ENCODE measurements at places on chromosomes 12 and 14.

GRCh38 chr12:112344220-112344619, 38.0 kb downstream of the HECTD4 start:
- DNase-seq, result no peak

- peak; percentile 48 for DNase-seq
Observed at GRCh38 chr12:121060149-121061001, 21.3 kb upstream of the OASL start.

DNA sequence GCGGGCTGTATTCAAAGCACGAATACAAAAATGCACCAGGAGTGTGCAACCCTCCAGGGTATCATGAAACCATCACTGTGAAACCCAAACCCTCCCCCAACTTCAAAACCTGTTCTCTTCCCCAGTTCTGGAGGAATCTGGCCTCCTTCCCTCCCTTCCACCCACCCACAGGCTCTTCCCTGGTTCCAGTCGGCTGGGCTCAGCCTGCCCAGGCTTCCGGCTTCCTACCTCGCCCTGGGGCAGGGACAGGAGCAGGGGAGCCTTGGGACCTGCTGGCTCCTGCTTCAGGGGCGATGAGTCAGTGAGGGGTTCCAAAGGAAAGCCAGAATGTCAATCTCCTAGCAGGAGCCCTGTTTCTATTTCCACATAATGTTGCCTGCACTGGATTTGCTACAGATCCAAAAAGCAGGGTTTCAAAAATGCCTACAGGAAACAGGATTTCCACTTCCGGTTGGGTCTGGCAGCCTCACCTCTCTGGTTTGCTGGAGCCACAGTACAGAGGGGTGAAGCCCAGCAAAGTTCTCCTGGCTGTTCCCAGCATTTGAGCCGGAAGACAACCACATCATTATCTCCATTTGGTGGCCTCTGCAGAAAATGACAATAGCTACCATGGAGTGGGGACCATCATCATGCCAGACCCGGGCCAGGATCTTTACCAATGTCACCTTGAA, 278.3 kb downstream of the DPF3 start:
- no peak for DNase-seq

DNA sequence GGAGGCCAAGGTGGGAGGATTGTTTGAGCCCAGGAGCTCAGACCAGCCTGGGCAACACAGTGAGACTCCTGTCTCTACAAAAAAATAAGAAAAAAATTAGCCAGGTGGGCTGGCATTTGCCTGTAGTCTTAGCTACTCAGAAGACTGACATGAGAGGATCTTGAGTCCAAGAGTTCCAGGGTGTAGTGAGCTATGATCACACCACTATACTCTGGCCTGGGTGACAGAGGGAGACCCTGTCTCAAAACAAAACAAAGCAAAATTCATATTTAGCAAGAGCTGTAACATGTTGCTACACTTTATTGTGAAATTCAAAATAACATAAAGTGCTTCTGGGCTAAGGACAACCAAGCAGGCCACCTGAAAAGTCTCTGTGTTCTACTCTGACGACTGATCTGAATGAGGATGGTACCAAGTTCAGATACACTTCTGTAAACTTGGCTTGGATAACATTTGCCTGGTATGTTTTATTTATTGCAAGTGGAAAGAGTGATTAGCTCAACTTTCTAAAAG, 11.6 kb upstream of the STRN3 start:
- no peak for DNase-seq

DNA sequence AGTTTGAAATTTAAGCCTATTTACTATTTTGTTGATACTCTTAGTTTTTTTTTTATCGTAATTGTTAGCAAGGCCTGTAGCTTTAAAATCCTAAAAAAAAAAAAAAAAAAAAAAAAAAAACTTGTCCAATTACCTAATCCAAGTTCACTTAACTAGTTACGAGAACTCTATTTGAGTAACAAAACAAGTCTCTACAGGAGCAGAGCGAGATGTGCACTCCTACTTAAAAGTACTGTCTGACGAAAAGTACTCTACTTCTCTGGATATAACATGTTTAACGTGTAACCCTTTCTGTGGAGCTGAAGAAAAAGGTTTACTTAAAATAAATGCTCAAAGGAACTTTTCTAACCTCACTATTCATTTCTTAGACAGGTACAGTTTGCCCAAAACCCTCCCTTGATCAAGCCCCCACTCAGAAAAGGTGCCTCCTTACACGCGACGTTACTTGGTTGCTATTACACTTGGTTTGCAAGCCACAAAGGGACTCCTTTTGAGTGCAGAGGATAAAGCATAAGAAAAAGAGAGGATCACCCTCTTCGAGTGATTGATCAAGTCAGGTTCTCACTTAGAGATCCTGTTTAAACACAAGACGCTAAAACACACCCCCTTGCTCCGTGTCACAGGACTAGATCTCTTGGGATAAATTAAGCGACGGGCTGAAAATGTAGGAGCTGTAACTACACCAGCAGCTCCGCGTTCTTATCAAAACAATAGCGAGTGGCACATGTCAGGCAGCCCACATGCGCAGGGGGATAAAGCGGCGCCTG, 2.2 kb downstream of the BAZ1A start:
- no peak for DNase-seq

GRCh38 chr12:110790301-110790700, 47.6 kb upstream of the PPP1CC start:
- no peak for DNase-seq

GRCh38 chr12:84637926-84638325, 274.7 kb downstream of the SLC6A15 start:
- no peak for DNase-seq

DNA sequence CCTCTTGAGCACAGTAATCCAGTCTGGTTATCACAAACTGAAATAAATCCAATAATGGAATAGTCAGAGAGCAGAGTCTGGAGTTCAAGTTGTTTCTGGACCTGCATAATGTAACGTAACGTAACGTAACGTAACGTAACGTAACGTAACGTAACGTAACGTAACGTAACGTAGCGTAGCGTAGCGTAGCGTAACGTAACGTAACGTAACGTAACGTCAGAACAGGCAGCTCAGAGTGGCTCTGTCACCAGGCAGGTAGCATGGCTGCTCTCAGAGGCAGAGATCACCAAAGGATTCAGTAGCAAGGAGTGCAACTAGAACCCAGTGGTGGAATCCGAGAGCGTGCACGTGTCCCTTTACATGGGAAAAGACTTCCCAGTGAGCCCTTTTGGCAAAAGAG, 85.7 kb upstream of the USP44 start:
- no peak for DNase-seq

- DNase-seq, result no peak
Observed at GRCh38 chr14:90534091-90534837, 137.4 kb downstream of the CALM1 start.

- no peak for DNase-seq
Observed at GRCh38 chr12:28223025-28223554, 32.8 kb downstream of the CCDC91 start.

GRCh38 chr14:89417465-89418225, 612 bp upstream of the FOXN3 start:
- DNase-seq, result peak; percentile 39

DNA sequence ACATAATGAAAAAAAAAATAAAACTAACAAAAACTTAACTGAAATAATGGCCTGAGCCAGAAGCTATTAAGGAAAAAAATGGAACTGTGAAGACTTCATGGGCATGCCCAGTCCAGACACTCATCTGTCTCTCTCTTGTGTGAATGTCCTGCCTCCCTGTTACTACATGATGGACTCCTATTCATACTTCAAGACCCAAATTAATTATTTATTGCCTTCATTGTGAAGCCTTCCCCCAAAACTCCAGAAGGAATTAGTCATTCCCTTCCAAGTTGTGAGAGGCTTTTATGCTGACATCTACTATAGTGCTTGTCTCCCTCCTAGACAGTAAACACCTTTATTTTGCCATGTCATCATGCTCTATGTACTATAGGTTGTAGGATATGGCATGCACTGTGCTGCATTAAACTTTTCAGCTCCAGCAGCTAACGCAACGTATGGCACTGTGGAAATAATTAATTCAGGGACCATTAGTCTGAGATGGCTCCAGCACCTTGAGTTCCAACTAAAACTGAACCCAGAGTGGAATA, 25.0 kb upstream of the C12orf42 start:
- no peak for DNase-seq

DNA sequence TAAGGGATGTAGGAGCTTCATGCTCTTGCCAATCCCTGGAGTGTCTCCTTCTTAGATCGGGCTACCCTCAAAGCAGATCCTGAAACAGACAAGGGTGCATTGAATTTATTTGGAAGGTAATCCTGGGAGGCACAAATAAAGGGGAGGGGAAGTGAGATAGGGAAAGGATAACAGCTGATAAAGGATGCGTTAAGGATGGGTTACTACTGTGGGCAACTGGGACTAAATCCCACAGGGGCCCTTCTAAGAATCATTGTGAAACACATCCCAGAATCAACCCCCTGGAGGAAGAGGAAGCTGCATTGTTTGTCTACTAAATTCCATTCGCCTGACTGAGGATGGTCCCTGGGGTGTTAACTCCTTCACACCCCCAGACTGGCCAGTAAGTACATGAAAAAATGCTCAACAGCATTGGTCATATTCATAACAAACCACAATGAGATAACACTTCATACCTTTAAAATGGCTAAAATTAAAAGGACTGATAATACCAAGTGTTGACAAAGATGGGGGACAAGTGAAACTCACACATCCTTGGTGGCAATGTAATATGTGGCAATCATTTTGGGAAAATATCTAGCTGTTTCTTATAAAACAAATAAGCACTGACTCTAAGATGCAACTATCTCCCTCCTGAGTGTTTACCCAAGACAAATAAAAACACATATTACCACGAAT, 37.0 kb upstream of the CMKLR1 start:
- DNase-seq, result no peak

GRCh38 chr12:114245555-114245954, 160.4 kb downstream of the TBX5 start:
- DNase-seq, result peak; percentile 45

GRCh38 chr14:95668235-95668772, 17.9 kb upstream of the TCL1B start:
- no peak for DNase-seq

DNA sequence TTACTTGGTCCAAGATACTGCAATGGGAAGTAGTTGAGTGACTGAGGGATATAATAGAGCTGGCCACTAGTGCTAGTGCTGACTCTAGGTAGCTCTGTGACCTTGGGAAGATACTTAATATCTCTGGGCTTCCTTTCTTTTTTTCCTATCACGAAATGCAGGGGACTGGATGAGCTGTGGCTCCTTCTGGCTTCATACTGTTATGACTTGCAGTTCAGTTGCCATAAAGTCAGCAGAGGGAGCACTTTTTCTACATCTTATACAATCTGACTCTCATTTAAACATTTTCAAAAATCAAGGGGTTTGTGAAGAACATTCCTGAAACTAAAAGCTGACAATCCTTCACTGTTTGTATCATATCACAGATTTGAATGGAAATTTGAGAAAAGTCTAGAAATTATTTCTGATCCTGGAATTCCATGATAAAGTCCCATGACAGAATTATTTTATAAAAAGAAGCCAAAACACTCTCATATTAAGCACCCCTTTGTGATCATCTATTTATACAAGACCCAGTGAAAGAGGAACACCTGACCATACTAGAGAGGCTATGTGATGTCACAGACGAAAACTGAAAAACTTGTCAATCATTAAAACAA, 5.3 kb downstream of the BHLHE41 start:
- no peak for DNase-seq

DNA sequence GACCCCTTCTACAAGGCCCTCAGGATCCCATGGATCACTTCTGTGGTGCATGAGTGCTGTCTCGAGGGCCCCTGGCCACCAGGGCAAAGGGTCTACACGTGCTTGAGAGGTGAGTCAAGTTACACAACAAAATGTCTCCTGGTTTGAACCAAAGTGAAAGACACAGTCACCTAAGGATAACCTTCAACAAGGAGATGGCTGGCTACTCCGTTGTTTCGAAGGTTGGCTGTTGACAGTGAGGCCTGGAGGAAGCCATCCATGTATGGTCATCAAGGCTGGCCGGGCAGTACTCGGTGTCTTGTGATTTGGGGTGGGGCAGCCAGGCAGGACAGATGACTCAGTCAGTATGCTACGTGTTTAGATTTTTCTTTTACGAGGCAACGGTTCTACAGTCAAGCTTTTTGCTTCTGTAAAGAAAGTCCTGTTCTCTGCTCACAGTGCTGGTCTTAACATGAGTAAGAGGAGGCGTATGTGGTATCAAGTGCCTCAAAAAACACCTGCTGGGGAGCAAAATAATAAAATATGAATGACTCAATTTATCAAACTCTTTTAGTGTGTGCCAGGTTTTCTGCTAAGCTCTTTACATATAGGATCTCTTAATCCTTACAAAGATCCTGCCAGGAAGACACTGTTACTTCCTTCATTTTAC, 18.0 kb upstream of the NT5DC3 start:
- no peak for DNase-seq

DNA sequence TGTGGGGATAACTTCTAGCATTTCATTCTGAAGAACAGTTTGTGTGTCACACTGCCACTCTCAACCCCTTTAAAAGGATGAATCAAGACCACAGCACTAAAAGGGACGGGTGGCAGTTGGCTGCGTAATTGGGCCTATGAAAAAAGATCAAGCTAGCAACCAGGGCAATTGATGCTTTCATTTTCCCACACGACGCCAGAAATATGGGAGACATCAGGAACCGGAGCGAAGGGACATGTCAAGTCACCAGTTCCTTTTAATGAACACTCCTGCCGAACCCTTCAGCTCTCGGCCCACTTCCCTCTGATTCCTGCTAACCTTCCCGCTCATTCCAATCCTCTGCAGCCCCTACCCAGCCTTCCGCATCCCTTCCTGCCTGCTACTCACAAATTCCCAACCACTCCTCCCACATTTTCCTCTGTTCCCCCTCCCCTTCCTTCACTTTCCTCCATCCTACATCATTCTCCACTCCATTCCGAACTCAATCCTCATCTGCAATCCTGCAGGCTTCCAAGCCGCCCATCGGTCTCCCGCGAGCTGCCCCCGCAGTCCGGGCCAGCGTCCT, 753 bp downstream of the CSRNP2 start:
- no peak for DNase-seq

DNA sequence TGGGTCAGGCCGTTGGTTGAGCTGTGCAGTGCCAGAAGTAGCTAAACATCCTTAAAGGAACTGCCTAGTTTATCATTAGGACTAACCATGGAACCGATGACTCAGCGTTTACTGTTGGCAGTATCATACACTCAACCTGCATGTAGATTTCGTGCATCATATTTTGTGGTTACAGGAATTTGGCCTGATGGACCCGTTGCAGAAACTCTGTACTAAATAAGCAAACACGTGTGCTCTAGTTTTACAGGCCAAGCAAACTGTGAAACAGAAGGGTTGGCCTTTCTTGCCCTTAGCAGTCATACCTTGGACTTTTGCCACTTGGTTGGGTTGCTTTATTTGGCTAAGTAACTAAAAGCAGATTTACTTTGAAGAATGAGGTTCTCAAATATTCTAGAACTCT, 35.6 kb downstream of the DGLUCY start:
- DNase-seq, result no peak

DNA sequence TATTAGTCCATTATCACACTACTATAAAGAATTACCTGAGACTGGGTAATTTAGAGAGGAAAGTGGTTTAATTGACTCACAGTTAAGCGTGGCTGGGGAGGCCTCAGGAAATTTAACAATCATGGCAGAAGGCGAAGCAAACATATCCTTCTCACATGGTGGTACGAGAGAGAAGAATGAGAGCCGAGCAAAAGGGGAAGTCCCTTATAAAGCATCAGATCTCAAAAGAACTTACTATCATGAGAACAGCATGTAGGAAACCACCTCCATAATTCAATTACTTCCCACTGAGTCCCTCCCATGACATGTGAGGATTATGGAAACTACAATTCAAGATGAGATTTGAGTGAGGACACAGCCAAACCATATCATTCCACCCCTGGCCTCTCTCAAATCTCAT, 422.6 kb downstream of the MDGA2 start:
- no peak for DNase-seq

GRCh38 chr12:127656266-127656665, 610.7 kb upstream of the TMEM132C start:
- DNase-seq, result no peak

- no peak for DNase-seq
Observed at GRCh38 chr12:119082496-119082895, 96.2 kb upstream of the HSPB8 start.

All from WTC11 (cell line).